ENCODE measurements at places on chromosomes 12 and 14.
A peak's percentile ranks its signal among the peaks of the same experiment; 100 is the strongest.

DNA sequence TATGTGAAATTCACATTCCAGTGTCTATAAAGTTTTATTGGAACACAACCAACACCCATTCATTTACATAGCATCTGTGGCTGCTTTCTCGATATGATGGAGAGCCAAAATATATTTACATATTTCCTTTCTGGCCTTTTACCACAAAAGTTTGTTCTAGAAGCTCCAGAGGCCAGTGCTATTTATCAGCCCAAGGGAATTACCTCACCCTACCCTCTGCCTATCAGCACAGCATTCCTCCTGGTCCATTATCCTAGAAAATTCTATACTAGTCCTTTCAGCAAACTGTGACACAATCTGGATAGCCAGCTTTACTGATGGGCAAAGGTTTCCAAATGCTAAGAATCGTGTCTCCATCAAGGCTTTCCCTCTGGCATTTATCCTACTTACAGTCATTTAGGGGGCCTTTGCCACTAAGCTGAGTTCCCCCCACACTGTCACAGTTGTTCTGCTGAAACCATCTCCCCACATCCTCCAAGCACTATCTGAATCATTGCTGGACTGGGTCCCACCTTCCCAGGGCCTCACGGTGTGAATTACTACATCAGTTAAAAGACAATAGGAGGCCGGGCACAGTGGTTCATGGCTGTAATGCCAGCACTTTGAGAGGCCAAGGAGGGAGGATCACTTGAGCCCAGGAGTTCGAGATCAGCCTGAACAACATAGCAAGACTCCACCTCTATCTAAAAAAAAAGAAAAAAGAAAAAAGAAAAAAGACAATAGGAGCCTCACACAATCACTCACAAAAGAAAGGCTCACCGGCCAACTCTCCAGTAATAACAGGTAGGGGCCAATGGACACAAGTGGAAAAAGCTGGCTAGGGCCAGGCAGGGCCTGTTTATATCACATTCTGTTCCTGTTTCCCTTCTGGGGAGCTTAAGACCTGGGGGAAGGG lies 12.1 kb downstream of the SYNE3 start:
- no peak for DNase-seq

DNA sequence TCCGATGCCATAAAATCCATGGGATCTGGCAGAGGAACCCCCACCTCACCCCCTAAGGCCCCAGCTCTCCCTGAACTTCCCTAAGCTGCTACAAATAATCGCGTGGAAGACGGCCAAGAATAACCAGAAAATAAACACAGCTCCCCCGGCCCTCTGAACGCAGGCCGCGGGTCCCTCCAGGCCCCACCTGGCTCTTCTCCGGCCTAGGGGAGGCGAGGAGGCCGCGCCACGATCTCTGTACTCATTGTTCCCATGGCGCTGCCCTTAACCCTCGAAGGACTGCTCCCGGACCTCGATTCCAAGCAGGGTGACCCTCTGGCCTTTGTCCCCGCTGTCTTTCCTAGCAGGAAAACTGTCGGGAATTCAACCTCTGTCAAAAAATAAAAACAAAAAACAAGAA lies 33.9 kb upstream of the TBX5 start:
- no peak for DNase-seq

DNA sequence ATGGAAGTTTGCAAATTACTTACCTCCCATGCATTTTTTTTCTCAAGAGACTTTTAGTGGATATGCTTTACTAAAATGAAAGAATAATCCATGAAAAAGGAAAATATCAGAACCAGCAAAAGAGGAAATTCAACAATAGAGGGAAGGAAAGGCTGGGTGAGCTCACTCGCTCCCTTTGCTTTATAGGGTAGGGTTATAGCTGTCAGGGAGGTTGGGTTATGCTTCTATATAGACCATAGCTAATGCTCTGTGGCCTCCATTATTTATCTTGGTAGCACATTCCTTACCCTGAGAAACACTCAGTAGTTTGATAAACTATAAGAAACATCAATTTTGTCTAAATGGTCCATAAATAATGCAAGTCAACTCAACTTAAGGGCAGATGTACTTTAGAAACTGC lies 215.9 kb upstream of the FAR2 start:
- DNase-seq: no peak

GRCh38 chr12:53180931-53181645 lies 363 bp upstream of the CSAD start:
- DNase-seq: peak; percentile 83

- DNase-seq: no peak
These were observed 78.9 kb downstream of the AEBP2 start for GRCh38 chr12:19518209-19518608.

- no peak for DNase-seq
These were observed 17.7 kb upstream of the ANAPC7 start for GRCh38 chr12:110421159-110421661.

GRCh38 chr12:92995258-92995903 lies 66.3 kb upstream of the EEA1 start:
- no peak for DNase-seq

DNA sequence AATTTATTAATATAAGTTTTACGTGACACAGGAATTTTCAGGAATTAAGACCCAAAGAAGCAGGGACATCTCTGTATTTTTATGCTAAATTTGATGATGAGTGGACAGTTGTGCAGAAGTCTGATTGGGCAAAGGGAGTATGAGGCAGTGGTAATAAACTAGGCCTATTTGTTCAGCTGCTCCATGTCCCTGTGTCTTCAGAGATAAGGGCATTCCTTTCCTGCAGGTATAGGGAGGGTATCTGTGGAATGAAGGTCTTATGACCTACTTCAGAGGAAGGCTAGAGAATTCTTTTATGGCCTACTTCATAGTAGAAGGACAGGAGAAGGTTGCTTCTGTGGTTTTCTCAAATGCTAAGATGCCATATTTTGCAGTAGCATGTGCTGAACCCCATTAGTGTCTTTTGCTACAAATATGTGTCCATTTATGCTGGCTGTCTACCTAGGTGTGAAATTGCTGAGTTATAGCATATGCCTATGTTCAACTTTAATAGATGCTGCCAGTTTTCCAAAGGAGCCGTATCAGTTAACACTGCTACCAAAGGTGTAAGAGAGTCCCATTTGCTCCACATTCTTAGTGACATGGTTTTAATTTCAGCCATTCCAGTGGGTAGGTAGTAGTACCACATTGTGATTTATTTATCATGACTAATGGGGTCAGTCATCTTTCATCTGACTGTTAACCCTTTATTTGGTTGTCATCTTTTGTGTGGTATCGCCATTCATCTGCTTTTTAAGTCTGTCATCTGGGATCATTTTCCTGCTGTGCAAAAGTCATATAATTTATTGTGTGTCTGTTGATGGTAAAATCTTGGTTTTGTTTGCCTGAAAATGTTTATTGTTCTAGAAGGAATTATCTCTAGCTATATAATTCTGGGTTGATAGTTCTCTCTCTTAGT lies 410.7 kb upstream of the RGS6 start:
- DNase-seq: no peak

DNA sequence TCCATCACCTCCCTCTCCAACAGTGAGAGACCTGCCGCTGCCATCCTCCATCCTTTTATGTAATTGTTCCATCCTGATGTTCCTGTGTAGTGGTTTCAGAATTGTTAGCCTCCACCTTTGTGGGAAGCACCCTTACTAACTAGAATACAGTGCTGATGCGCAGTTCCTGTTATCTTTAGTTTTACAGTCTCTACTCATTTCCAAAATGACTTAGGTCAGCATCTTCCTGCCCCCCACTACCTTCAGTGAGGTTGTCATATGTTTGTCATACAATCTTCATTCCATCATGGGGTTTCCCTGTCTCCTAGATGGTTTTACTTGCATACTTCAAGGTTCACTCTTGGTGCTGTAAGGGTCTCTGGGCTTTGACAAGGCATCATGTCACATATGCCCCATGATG lies 69.8 kb downstream of the EML1 start:
- no peak for DNase-seq

DNA sequence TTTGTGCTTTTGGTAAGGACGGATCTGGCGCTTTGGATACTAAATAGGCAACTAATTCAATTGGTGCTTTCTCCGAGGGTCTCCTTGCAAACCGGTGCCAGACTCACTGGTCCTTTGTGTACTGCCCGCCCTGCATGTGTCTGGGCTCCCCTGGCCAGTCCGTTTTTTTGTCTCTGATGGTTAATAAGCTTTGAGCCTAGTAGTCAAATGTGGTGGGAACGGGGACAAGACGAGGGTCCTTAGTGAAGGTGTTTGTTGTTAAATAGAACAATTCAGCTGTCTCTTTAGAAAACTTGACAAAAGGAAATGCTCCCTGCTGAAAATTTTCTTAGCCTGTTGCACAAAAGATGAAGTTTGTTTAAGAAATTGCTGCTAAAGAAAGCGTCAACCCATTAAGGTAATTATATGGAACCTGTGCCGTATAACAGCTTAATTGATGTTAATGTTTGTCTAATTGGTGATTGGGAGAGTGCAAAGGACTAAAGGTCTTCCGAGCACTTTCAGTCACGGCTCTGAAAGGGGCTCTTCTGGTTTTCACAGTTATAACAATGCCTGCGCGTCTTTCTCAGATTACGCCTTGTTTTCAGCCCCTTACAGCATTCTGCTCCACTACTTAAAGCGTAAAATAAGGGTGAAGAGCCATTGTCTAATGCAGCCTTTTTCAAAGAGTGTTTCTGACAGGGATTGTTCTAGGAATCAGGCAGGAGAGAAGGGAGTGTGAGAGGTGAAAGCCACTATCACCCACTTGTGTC lies 537.4 kb downstream of the PRKD1 start:
- no peak for DNase-seq

GRCh38 chr14:104573930-104574329 lies 5.6 kb upstream of the C14orf180 start:
- no peak for DNase-seq

DNA sequence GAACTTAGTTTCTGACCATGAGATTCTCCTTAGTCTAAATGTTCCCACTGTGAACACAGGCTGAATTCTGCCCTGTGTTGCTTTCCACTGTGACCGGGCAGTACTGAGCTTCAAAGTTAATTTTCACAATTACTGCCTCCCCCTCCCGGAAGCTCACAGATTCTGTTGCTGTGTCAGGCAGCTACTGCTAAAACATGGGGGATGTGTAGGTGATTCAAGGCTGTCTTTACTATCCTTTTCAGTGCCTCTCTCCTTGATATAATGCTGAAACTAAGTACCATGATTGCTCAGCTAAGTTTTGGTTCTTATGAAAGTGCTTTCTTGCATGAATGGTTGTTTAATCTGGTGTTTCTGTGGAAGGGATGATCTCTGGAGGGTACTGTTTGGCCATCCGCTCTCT lies 428.3 kb upstream of the NOVA1 start:
- DNase-seq: no peak

DNA sequence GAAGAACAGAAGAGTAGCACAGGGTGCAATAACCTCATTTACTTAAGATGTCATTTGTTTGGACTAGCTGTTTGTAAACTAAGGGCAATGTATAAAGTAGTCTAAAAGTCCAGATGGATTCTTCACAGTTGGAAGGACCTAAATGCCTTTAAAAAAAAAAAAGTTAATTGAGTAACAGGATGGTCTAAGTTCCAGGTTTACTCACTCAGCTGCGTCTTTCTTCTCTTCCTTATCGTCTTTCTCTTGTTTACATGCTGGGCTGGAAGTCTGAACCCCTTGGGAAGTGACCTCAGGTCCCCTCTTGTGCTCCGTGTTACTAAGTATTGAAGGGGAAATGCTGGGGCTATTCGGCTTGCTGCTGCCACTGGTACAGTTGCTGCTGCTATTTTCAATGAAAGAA lies 82.5 kb downstream of the SH2B3 start:
- DNase-seq: no peak

GRCh38 chr12:60180298-60180697 lies 584.5 kb downstream of the SLC16A7 start:
- DNase-seq: no peak

DNA sequence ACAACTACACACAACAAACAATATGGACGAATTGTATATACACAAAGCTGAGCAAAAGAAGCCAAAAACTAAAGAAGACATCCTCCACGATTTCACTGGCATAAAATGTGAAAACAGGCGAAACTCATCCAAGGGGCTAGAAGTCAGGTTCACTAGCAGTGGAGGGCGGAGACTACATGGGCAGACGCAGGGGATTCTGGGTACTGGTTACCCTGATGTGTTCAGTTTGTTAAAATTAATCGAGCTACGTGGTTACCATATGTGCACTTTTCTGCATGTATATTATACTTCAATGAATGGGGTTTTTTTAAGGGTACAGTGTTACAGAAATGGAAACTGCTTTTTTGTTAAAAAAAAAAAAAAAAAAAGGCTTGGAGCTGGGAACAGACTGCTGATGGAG lies 12.3 kb downstream of the KDM2B start:
- no peak for DNase-seq

GRCh38 chr12:12983420-12984035 lies 16.5 kb downstream of the HEBP1 start:
- no peak for DNase-seq

- DNase-seq: no peak
These were observed 140.2 kb downstream of the BCL11B start for GRCh38 chr14:99131632-99132271.

DNA sequence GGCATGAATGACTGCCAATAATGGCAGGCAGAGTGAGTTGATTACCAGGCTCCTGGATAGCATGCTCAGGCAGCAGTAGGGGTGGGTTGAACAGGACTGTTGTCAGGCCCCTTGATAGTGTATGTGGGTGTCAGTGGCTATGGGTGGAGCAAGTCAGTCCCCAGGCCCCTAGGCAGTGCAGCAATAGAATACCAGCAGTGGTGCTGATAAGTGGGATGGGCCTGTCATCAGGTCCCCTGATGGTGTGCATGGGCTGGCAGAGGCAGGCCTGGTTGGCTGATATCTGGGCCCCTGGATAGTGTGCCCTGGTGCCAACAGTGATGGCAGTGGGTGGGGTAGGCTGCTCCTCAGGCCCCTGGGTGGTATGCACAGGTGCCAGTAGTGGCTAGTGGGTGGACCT lies 32.4 kb downstream of the SMCO2 start:
- no peak for DNase-seq

DNA sequence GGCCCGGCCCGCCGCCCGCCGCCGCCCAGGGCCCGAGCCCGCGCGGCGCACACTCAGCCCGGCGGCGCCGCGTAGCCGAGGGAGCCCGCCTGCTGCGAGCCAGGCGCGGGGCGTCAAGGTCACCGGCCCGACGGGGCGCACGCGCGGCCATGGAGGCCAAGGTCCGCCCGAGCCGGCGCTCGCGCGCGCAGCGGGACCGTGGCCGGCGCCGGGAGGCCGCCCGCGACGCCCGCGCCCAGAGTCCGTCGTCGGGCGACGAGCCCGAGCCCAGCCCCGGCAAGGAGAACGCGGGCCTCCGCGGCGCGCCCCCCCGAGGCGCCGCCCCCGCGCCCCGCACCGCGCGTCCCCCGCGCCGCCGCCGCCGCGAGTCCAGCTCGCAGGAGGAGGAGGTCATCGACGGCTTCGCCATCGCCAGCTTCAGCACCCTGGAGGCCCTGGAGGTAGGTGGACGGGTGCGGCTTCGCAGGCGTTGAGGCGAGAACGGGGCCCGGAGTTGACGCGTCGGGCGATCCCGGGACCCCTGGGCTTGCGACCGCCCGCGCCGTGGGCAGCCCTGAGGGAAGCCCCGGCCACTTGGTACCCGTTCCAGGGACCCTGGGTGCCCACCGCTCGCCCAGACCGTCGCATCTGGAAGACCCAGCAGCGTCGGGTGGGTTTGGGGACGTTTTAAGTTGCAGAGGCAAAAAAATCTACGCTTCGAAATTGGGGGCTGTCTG lies 629 bp downstream of the FBRSL1 start:
- DNase-seq: no peak

- no peak for DNase-seq
These were observed 180.9 kb upstream of the CNTN1 start for GRCh38 chr12:40511341-40511740.

GRCh38 chr12:95177201-95177768 lies 40.0 kb downstream of the FGD6 start:
- DNase-seq: no peak

GRCh38 chr14:43145361-43145760 lies 1361.7 kb downstream of the FSCB start:
- no peak for DNase-seq

All from right kidney (tissue), 9 donors.